ENCODE measurements at places on chromosomes 7 and 10.

DNA sequence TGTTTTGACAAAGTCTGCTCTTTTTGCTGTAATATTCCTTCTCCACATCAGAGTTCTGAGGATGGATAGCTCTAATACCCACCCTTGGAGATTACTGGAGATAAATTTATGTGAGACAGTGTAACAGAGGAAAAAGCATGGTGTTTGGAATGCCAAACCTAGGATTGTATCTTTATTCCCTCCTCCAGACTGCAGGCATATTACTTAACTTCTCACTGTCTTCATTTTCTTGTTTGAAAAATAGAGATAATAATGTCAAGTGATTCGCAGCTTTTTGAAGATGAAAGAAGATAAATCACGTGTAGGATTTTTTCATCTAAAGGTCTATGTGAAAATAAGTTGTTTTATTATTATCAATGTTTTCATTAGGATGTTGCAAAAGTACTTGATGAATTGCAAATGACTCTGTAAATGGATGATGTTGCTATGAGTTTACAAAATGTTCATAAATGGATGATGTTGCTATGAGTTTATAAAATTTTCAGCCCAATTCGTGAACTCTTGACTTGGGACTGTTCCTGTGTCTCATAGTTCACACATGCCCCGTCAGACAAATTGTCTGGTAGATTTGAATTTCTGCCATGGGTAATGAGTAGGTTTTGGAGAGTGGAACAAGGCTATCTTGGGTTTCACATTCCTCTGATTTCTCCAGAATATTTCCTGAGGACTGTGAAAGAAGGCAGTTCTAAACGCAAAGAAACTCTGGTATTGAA lies 113.1 kb upstream of the IGFBP3 start:
- DNase-seq: no peak

DNA sequence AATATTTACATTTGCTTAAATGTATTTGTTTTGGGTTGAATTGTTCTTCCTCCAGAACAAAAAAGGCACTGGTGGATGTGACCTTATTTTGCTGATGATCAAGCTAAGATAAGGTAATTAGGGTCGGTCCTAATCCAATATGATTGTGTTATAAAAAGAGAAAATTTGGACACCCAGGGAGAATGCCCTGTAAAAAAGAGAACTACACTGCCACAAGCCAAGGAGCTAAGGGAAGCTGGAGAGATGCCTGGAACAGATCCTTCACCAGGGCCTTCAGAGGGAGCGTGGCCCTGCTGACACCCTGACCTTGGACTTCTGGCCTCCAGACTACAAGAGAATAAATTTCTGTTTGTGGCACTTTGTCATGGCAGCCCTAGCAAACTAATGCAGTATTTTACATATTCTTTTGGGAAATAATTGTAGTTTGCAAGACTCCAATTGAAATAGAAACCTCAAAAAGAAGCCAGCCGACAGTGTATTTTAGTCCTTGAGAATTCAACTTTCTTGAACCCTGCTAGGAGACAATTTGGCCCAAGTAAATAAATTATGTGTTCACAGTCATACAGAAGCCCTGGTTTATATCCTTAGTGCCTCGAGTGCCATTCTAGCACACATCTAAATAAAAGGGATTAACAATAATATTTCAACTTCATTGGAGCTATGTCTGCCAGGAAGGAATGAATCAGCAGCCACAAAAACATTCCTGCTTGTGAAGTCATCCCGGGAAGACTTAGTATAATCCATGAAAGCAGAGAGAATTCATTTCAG lies 164.6 kb downstream of the PKD1L1 start:
- DNase-seq: no peak

DNA sequence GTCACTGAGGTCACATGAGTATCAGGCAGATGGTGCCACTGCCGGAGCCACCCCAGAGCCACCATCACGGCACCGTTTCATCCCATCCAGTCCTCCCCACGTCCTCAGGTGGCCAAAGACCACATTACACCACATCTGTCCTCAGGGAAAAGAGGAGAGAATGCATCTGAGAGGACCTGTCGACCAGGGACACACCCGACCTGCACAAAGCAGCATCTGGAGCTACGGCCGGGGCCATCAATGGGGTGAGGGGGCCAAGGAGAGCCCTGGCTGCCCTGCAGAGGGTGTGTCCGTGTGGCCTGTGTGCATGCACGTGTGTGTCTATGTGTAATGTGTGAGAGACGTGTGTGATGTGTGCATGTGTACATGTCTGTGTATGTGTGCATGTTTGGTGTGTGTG lies 480.6 kb downstream of the DNAJB6 start:
- DNase-seq: no peak

DNA sequence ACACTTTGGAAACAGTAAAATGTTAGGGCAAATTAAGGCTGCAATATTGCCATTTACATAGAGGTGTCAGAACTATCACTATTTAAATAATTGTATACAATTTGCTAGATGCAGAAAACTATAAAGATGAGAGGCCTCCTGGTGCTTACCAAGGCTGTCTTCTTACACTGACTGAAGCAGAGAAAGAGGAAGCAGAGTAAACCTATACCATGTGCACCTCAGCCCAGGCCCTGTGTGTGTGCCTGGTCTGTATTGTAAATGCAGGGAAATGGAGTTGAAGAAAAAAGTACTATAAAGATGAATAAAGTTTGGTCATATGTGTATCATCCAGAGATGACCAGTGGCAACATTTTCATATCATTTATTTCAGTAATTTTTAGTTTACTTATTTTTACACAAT lies 29.2 kb downstream of the ELMO1 start:
- no peak for DNase-seq

- DNase-seq: no peak
Measured at GRCh38 chr7:144812379-144813283, 23.2 kb downstream of the TPK1 start.
